ENCODE measurements at places on chromosomes 2 and 18.

- DNase-seq, result no peak
Measured at GRCh38 chr2:29066271-29066860, 8.0 kb downstream of the PCARE start.

DNA sequence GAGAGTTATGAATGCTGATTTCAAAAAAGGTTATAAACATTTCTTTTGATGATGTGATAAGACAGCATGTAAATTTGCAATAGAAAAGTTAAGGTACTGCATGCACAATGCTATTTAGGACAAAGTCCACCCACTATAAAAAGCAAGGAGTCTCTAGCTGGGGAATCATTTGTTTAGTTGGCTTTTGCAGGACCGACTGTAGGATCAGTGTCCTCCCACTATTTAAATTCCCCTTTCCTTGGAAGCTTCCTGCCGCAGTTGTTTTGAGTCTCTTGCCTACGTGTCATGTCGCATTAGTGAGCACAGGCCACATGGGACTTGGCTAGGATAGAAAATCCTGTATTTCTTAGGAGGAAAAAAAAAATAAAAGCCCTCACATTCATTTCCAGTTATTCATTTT, 13.1 kb downstream of the QPCT start:
- no peak for DNase-seq

DNA sequence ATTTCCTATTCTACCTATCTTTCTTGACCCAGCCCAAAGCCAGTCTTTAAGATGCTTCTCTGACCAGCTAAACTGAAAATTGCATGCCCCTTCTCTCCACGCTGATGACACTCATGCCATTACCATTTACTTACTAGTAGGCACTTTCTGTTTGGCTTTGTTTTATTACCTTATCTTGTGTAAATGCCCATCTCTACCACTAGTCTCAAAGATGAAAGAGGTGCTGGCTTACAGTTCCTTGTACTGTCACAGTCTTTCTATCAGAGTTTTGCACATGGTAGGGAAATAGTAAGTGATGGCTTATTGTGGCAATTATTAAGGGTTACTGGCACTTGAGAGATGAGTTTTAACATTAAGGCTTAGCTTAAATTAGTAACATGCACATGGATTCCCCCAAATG, 352.1 kb downstream of the RBM43 start:
- peak; percentile 18 for DNase-seq

GRCh38 chr2:1722692-1723091, 21.6 kb downstream of the PXDN start:
- no peak for DNase-seq

GRCh38 chr2:238720232-238720672, 127.6 kb upstream of the TWIST2 start:
- peak; percentile 48 for DNase-seq

All from ELR (cell line).